ENCODE measurements at places on chromosomes 4 and X.
A peak's percentile ranks its signal among the peaks of the same experiment; 100 is the strongest.

- DNase-seq: no peak
Measured at GRCh38 chrX:107146670-107147069, 28.0 kb upstream of the RBM41 start.

- DNase-seq: no peak
Measured at GRCh38 chr4:10069075-10069642, 47.4 kb downstream of the WDR1 start.

DNA sequence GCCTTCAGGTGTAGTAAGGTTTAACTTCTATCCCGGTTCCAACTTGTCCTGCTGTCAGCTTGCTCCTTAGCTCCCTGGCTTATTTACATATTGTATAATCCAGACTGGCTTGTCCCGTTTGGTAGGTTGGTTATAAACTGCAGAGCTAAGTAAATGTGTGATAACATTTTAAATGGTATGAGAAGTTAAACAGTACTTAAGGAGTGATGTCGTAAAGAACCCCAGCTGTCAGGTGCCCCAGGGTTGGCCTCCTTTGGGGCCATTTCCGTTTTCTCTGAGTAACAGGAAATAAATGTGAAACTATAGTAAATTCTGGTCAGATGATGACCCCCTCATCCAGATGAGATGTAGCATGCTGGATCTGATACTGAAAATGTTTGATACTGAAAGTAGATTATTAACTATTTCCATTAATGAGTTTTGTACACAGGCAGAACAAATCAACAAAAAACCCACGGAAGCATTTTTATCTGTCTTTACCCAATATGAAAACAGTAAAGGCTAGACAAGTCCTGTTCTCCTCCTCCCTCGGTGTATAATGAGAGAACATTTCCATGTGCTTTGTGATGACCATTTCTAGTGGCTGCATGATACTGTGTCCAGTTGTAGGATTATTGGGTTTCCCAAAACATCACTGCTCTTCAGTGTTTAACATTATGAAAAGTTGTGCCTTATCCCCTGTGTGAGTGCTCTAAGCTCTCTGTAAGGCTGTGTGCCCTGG is 22.4 kb downstream of the GAB1 start:
- DNase-seq: peak; percentile 20

- no peak for DNase-seq
Measured at GRCh38 chr4:183772361-183772760, 113.3 kb downstream of the TRAPPC11 start.

GRCh38 chrX:109716431-109717028 is 16.5 kb downstream of the ACSL4 start:
- DNase-seq: no peak

GRCh38 chrX:50671661-50672060 is 142.3 kb downstream of the SHROOM4 start:
- DNase-seq: no peak

- no peak for DNase-seq
Measured at GRCh38 chr4:56511098-56511497, 5.5 kb downstream of the ARL9 start.

DNA sequence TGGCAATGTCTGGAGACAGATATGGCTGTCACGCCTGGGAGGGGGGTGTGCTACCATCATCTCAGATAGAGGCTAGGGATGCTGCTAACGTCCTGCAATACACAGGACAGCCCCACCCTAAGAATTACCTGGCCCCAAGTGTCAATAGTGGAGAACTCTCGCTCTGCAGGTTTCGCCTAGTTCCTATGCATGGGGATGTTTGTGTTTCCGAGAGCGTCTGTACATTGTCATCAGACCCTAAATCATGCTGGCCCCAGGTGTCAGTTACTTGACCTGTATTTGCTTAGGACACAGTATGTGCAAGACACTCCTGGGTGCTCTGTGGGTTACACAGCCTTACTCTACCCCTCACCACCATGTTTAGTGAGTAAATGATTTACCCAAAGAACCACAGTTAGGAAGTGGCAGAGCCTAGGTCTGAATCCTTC is 90.8 kb downstream of the AFF1 start:
- no peak for DNase-seq

- no peak for DNase-seq
Measured at GRCh38 chr4:48653217-48654014, 126.7 kb downstream of the FRYL start.

- DNase-seq: no peak
Measured at GRCh38 chrX:134691453-134691852, 33.2 kb upstream of the PLAC1 start.

DNA sequence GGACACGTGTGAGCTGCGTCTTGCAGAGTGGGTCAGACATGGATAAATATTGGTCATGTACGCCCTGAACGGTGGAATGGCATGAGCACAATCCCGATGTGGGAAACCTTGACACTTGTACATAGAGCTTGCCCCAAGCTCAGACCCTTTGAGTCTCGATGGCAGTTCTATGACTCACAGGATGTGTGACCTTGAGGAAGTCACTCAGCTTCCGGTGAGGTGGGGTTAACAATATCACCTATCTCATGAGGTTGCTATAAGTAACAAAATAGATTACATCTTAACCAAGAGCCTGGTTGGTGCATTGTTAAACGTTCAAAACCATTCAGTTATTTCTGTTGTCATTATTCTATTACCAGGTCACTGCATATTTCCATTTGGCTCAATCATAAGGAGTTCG is 109.1 kb upstream of the TBL1X start:
- no peak for DNase-seq

GRCh38 chrX:149222040-149222439 is 283.1 kb downstream of the IDS start:
- DNase-seq: no peak

GRCh38 chrX:137574102-137574783 is 8.3 kb downstream of the ZIC3 start:
- no peak for DNase-seq

DNA sequence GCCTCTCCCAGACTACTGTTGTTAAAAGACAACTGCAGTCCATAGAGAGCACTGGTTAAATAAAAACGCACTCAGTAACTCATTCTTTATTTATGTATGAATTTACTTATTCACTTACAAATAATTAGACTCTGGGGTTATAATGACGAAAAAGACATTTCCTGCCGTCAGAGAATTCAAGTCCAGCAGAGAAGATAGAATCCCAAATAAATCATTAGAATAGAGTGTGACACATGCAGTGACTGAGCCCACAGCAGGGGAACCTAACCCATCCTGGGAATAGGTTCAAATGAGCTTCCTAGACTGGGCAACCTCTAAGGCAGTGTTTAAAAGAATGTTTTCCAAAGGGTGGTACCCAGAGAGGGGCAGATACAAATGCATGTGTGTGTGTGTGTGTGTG is 53.9 kb downstream of the FGFBP1 start:
- DNase-seq: no peak

- DNase-seq: no peak
Measured at GRCh38 chrX:69614886-69615285, 1.0 kb upstream of the EDA start.

- no peak for DNase-seq
Measured at GRCh38 chrX:30910124-30910860, 21.2 kb upstream of the TAB3 start.

- DNase-seq: no peak
Measured at GRCh38 chr4:145083891-145084605, 13.9 kb downstream of the ANAPC10 start.

- no peak for DNase-seq
Measured at GRCh38 chr4:176794651-176795050, 1.9 kb upstream of the VEGFC start.

DNA sequence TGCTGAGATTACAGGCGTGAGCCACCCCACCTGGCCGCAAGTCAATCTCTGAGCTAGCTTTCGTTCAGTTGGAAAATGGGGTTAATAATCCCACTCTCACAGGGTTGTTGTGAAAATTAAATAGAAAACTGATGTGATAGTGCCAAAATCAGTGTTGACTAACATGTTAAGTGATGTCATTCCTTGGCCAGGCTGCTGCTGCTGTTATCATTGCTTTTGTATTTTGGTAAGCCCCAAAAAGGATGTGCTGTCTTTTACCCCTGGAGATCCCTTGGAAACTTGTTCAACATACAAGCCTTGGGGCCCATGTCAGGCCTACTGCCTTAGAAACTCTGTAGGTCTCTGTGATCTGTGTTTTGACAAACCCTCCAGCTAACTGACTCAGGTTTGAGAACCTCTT is 106.3 kb downstream of the AFF1 start:
- no peak for DNase-seq

DNA sequence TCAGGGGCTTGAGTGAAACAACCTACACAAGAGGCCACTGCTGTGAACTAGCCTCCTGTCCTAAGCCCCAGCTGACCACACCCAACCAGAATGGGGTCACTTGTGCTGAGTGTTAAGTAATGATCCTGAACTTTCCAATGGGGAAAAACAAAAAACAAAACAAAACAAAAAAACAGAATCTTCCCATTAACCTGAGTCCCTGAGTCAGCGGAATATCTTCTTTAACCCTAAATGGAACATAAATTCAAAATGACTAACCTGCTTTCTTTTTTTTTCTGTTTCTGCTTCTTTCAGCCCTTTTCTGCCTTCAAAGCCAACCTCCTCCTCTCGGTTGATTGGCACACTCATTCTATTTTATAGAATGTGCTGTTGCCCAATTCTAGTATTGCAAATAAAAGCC is 31.2 kb upstream of the MAGEA8 start:
- no peak for DNase-seq

- DNase-seq: peak; percentile 5
Measured at GRCh38 chrX:140733766-140734342, 24.3 kb downstream of the LINC00632 start.

DNA sequence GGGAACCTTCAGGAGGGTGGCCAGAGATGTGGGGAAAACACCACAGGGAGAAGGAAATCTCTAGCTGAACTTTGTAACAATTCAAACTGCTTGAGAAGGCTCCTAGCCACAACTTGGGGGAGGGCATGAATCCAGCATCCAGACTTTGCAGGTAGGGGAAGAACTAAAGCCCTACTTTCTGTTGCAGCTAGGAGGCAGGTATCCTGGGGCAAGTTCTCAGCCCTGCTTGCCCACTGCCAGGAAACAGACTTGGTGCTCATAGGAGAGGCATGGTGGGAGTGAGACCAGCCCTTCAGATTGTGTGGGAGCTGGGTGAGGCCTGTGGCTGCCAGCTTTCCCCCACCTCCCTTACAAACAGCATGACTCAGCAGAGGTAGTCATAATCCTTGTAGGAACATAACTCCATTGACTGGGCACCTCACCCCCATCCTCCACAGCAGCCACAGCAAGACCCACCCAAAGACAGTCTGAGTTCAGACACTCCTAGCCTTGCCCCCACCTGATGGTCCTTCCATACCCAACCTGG is 209.5 kb upstream of the CPEB2 start:
- DNase-seq: no peak

- DNase-seq: no peak
Measured at GRCh38 chrX:136496186-136496763, 1.1 kb upstream of the HTATSF1 start.

DNA sequence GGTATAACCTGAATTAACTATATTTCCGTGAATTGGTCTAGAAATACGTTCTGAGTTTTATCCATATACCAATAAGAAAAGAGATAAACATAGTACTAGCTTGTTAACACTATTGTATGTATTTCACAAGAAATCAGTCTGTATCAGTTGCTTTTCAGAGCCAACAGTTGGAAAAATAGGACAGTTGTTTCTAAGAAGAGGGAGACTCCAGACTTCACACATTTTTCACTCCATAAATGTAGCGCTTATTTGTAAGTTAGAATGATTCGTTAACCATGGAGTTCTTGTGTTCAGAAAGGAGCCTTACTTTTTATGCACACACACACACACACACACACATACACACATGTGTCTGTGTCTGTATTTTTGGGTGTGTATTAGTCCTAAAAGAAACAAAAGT is 376.7 kb upstream of the SMIM31 start:
- no peak for DNase-seq

- DNase-seq: no peak
Measured at GRCh38 chr4:107978716-107979451, 10.8 kb upstream of the HADH start.

- DNase-seq: no peak
Measured at GRCh38 chrX:136546371-136546781, 14.4 kb downstream of the VGLL1 start.

Data from H54 (cell line).